Panc1 (cell line): ENCODE measurements at places on chromosomes 13 and 19.
A peak's percentile ranks its signal among the peaks of the same experiment; 100 is the strongest.

GRCh38 chr13:37068962-37069361 lies 9.5 kb upstream of the SUPT20H start:
- H3K36me3 ChIP-seq: no peaks in the 10 kb centered on the region
- no peak overlapping the region for H3K4me3 ChIP-seq
- no peak overlapping the region for H3K27ac ChIP-seq
- no peaks in the 10 kb centered on the region for H3K4me1 ChIP-seq
- no peaks in the 10 kb centered on the region for H3K27me3 ChIP-seq

GRCh38 chr13:93690139-93690538 lies 463.5 kb downstream of the GPC6 start:
- no peaks in the 10 kb centered on the region for H3K36me3 ChIP-seq
- no peak for DNase-seq
- H3K27ac ChIP-seq: no peak overlapping the region; the same call in 1 of the 2 replicates
- H3K4me3 ChIP-seq: no peak overlapping the region
- H3K27me3 ChIP-seq: no peaks in the 10 kb centered on the region
- H3K4me1 ChIP-seq: no peaks in the 10 kb centered on the region

- H3K27ac ChIP-seq: no peak overlapping the region
- no peaks in the 10 kb centered on the region for H3K36me3 ChIP-seq
- no peaks in the 10 kb centered on the region for H3K27me3 ChIP-seq
- no peak for DNase-seq
- peak overlapping the region; percentile 60 for H3K4me3 ChIP-seq
Measured at GRCh38 chr19:49533551-49534488, 6.0 kb downstream of the RCN3 start.

- no peaks in the 10 kb centered on the region for H3K36me3 ChIP-seq
- no peak overlapping the region for H3K27ac ChIP-seq
- no peak overlapping the region for H3K4me3 ChIP-seq
- DNase-seq: no peak
- H3K4me1 ChIP-seq: no peaks in the 10 kb centered on the region
Measured at GRCh38 chr13:75316427-75316826, 165.5 kb downstream of the TBC1D4 start.

DNA sequence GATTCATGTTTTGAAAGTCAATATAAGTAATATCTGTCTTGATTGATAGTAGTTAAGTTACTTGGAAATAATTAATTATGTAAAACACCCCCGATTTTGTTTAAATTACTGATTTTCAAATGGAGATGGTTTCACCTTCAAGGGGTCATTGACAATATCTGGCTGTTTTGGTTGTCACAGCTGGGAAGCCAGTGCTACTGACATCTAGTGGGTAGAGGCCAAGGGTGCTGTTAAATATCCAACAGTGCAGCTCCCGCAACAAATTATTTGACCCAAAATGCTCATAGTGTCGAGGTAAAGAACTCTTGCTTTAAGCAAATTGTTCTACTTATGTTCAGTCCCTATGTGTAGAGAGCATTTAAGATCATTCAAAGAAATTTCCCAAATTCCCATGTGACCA lies 50.6 kb upstream of the PCDH20 start:
- no peaks in the 10 kb centered on the region for H3K36me3 ChIP-seq
- H3K4me1 ChIP-seq: no peaks in the 10 kb centered on the region
- no peak overlapping the region for H3K4me3 ChIP-seq
- no peak overlapping the region for H3K27ac ChIP-seq
- H3K27me3 ChIP-seq: no peaks in the 10 kb centered on the region

DNA sequence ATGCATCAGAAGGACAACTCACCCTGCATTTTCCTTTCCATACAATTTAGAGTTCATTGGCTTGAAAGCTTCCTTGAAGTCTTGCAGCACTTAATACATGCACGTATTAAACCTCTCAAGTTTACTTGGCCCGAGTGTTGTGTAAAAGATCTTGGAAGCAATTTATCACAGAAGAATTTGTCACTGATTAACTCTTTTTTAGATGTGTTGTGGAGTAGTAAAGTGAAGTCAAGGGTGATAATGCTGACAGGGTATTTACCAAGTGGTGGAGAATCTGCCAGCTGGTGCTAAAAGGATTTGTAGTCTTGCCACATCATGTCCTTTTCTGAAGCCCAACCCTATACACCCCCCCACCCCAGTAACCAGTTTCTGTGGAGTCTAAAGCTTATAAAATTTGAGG lies 421.0 kb upstream of the MIR17HG start:
- no peaks in the 10 kb centered on the region for H3K36me3 ChIP-seq
- no peaks in the 10 kb centered on the region for H3K27me3 ChIP-seq
- no peaks in the 10 kb centered on the region for H3K4me1 ChIP-seq
- DNase-seq: no peak
- no peak overlapping the region for H3K27ac ChIP-seq

DNA sequence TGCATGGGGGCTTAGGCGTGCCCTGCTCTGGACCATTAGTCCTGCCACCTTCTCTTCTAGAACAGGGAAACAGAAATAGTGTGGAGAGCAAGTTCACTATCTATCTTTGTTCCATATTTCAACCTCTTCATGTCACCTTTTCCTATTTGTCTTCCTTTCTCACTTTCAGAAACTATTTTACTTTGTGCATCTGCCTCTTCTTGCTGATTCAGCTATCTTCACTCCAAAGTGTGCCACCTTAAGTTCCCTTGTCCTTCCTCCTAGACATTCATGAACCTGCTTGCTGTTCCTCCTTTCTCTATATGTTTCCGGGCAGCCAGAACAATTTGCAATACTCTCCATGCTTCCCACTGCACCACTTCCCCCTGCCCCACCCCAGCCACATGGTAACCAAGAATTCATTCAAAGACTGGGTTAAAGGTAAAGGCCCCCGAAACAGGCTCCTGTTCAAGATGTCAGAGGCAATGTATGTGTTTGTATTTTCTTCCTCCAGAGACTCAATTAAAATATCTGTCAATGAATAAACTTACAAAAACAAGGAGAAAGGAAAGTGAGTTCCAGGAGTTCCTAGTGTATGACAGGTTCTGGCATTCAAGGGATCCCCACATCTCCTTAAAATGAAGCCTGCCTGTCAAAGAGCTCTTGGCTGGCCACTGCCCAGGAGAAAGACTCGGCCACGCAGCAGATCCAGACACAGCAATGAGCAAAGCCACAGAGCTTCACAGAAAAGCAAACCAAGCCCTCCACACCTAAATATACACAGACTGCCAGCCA lies 268.1 kb downstream of the DNAJC15 start:
- H3K4me1 ChIP-seq: no peaks in the 10 kb centered on the region
- no peaks in the 10 kb centered on the region for H3K36me3 ChIP-seq
- H3K4me3 ChIP-seq: no peak overlapping the region
- no peak for DNase-seq
- H3K27me3 ChIP-seq: no peaks in the 10 kb centered on the region

- no peak overlapping the region for H3K4me3 ChIP-seq
- peaks cover under 1% of the 10 kb centered on the region; the same call in 1 of the 2 replicates for H3K4me1 ChIP-seq
Measured at GRCh38 chr19:58366585-58367430, 4.3 kb upstream of the ZNF497 start.

DNA sequence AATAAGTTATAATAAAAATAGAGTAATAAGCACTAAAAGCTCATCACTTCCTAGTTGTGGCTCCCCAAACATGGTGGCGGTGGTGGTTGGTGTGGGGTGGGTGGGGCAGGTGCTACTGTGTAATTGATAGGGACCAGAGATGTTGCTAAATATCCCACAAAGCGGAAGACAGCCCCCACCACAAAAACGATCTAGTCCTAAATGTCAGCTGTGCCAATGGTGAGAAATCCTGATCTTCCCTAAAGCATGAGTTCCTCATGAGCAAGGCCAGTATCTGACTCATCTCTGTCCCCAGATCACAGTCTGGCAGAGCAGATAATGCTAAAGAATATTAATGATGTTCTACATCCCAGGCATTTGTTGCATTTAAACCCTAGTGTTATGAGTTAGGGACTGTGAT lies 1.9 kb upstream of the EDDM13 start:
- DNase-seq: no peak
- no peaks in the 10 kb centered on the region for H3K36me3 ChIP-seq
- H3K27ac ChIP-seq: no peak overlapping the region
- no peaks in the 10 kb centered on the region for H3K4me1 ChIP-seq
- no peaks in the 10 kb centered on the region for H3K27me3 ChIP-seq

DNA sequence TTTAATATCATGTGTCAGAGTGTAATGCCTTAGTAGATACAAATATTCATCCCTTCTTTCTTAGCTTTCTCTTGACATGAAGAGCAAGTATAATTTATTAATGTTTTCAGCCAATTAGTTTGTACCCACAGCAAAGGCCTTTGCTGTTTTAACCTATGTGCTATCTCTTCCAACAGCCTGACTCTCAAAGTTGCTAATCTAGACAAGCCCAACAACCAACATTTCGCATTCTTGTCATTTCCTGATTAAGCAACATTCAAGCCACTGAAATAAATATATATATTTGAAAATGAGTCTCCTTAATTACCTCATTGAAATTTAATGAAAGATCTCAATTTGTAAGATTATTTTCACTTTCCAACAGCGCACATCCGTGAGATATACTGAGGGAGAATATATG lies 18.5 kb downstream of the EPSTI1 start:
- no peak overlapping the region for H3K27ac ChIP-seq
- H3K36me3 ChIP-seq: no peaks in the 10 kb centered on the region
- H3K27me3 ChIP-seq: no peaks in the 10 kb centered on the region
- no peak overlapping the region for H3K4me3 ChIP-seq
- DNase-seq: no peak

DNA sequence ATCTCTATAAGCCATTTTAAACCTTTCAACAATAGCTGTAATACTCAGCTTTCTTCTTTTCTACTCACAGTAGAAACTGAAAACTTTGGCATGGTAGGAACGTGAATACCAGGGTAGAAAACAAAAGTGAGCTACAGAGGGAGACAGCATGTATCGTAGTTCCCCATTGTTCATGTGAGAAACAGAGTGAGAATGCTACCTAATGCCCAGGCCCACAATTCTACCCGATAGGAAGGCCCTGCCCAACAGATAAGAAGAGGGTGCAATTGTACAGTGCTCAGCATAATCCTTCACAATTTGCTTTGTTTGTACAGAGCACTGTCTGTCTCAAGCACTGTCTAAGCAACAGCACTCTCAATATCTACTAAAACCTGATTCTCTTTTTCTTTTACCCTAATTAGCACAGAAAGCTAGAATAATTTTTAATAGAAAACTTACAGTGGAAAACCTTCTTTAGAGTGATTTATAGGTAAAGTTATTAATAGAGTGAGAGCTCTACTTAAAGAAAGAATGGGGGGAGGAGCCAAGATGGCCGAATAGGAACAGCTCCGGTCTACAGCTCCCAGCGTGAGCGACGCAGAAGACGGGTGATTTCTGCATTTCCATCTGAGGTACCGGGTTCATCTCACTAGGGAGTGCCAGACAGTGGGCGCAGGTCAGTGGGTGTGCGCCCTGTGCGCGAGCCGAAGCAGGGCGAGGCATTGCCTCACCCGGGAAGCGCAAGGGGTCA lies 322.3 kb downstream of the EFNB2 start:
- DNase-seq: no peak
- H3K4me1 ChIP-seq: no peaks in the 10 kb centered on the region
- no peak overlapping the region for H3K4me3 ChIP-seq
- no peak overlapping the region for H3K27ac ChIP-seq
- H3K27me3 ChIP-seq: no peaks in the 10 kb centered on the region

- DNase-seq: no peak
- H3K4me1 ChIP-seq: no peaks in the 10 kb centered on the region
- H3K27me3 ChIP-seq: no peaks in the 10 kb centered on the region
- no peak overlapping the region for H3K4me3 ChIP-seq
Measured at GRCh38 chr13:58960888-58961287, 1202.8 kb downstream of the DIAPH3 start.

GRCh38 chr13:33483471-33483870 lies 197.9 kb upstream of the STARD13 start:
- H3K36me3 ChIP-seq: no peaks in the 10 kb centered on the region
- no peaks in the 10 kb centered on the region for H3K4me1 ChIP-seq
- no peak for DNase-seq
- H3K4me3 ChIP-seq: no peak overlapping the region

DNA sequence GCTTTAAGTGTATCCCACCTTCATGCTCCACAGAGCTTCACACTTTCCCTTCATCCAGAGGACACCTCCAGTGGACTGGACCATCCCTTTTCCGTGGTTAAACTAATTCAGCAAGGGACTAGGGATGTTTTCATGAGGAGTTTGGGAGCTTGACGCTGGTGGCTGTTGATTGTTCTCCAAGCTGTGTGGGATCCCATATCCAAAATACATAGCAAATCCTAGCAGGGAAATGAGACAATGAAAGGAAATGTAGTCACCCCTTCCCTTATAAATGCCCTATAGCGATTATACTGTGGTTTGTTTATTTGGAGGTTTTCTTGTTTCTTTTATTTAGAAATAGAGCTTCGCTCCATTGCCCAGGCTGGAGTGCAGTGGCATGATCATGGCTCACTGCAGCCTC lies 31.6 kb upstream of the DPRX start:
- no peak overlapping the region for H3K4me3 ChIP-seq
- H3K4me1 ChIP-seq: no peaks in the 10 kb centered on the region
- no peak for DNase-seq
- H3K27ac ChIP-seq: no peak overlapping the region

DNA sequence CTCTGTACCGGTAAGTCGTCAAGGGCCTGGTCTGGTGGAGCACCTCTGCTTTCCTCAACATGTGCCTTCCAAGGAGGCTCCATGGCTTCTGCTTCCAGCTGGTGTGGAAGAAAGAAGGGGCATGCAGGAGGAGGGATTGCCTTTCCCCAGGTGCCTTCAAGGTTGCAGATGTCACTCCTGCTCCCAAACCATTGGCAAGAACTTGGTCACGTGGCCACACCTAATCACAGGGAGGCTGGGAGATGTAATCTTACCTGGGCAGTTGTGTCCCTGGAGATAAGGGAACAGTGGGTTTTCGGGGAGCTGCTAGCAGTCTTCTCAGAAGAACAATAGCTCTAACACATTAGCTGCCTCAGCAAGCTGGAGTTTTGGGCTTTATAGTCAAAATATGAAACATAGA lies 9.7 kb upstream of the GPR18 start:
- DNase-seq: no peak
- H3K4me1 ChIP-seq: no peaks in the 10 kb centered on the region
- H3K36me3 ChIP-seq: no peaks in the 10 kb centered on the region
- no peak overlapping the region for H3K4me3 ChIP-seq
- no peaks in the 10 kb centered on the region for H3K27me3 ChIP-seq

GRCh38 chr13:80399340-80400163 lies 58.6 kb upstream of the SPRY2 start:
- H3K27me3 ChIP-seq: no peaks in the 10 kb centered on the region
- no peaks in the 10 kb centered on the region for H3K36me3 ChIP-seq
- no peak for DNase-seq
- H3K27ac ChIP-seq: no peak overlapping the region
- no peaks in the 10 kb centered on the region for H3K4me1 ChIP-seq

DNA sequence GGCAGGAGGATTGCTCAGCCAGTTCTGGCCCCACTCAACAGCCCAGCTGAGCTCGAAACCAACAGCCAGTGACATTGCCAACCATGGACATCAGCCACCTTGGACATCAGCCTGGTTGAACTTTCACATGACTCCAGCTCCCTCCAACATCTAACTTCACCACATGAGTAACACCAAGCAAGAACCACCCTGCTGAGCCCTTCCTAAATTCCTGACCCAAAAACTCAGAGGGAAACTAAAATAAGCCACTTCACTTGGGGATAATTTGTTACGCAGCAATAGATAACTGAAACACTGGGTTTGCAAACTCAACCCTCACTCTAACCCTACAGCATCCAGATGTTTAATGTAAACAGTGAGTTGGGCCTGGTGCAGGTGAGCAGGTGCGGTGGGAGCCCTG lies 10.7 kb upstream of the LRFN3 start:
- no peak overlapping the region for H3K4me3 ChIP-seq
- no peaks in the 10 kb centered on the region for H3K4me1 ChIP-seq
- H3K36me3 ChIP-seq: no peaks in the 10 kb centered on the region
- no peak overlapping the region for H3K27ac ChIP-seq
- H3K27me3 ChIP-seq: no peaks in the 10 kb centered on the region
- no peak for DNase-seq
